OCI-LY7 (cell line): ENCODE measurements at places on chromosomes 3 and 15.
A peak's percentile ranks its signal among the peaks of the same experiment; 100 is the strongest.

GRCh38 chr15:86645925-86646500 lies 566.3 kb downstream of the AGBL1 start:
- DNase-seq = no peak

DNA sequence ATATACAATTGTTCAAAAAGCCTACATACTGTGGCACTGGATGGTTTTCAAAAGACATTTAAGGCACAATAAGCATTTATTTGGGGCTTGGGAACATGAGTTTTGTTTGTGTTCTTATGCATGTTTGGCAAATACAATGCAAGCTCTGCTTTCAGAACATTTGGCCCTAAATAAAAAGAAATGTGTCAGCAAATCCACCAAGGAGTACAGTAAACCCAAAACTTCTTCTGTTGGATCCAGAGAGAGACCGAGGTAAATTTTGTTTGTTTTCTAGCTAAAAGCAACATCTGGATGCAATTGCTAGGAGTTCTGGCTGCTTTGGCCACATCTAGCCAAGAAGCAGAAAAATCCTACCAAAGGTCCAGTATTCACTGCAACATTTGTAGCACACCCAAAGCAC lies 168.8 kb downstream of the DCLK3 start:
- no peak for DNase-seq

GRCh38 chr3:140917772-140918171 lies 23.9 kb upstream of the SLC25A36 start:
- DNase-seq = no peak

GRCh38 chr15:28952666-28953491 lies 67.1 kb downstream of the APBA2 start:
- no peak for DNase-seq

DNA sequence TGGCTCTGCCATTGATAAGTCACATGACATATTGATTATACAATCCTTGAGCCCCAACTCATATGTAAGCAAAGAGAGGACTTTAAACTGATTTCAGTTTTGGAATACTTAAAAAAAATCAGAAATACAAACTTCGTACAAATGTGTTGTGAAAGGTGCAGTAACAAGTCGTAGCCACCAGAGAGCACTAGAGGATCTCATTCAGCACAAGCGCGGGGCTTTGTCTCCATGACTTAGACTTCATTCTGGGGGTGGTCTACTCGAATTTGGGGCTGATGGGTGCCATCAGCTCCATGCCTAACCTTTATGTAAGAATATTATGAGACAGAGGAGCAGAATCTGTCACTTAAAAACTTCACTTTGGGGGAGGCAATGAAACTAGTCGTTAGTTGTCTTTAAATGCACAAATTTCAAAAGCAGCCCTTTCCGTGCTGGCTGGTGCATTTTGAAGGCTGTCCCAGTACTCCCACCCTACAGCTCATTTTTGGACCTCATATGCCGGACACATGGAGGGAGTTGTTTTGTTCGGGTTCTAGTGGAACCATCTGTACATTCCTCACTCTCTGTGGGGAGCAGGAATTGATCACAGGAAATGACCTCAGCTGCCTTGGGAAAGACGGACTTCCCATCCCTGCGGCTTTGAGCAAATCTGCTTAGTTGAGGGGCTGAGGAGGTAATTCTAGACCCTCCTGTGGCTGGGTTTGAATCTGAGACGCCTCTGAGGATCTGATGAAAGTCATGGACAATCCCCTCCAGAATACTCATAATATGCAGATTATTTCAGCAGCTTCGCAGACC lies 27.5 kb upstream of the MASP1 start:
- peak; percentile 69 for DNase-seq

GRCh38 chr3:61808526-61808925 lies 247.2 kb downstream of the PTPRG start:
- no peak for DNase-seq

- DNase-seq = no peak
Observed at GRCh38 chr3:169347597-169347996, 315.9 kb downstream of the MECOM start.

DNA sequence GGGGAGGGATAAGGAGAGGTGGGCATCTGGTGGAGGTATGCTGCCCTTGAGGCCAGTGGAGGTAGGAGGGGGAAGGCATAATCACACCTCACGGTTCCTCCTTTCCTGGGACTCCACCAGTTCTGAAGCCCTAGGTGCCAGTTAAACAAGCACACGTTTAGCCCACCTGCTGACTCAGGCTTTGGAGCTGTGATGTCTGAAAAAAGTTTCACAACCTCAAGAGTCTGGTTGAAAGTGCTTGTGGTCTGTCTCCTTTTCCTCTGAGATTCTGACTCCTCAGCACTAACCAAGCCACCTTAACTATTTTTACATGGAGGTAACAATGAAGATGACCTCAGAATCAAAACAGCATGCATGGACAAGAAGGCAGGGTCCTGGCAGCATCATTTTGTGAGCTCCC lies 23.0 kb downstream of the HPS3 start:
- no peak for DNase-seq

DNA sequence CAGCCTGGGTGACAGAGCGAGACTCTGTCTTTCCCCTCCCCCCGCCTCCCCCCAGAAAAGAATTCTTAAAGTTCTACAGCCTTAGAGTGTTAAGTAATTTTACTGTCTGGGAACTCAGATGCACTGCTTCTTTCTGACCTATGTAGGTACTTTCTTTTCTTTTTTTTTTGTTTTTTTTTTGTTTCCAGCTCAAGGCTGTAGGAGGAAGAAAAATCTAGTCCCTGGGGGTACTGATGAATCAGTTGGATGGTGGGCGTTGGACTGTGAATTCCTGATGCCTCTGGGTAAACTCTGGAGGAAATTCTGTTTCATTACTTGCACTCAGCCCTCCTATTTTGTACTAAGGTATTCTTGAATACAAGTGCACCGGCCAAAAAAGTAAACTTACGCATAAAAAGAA lies 10.8 kb downstream of the GHRL start:
- no peak for DNase-seq

- no peak for DNase-seq
Observed at GRCh38 chr3:29668233-29668632, 387.4 kb downstream of the RBMS3 start.

GRCh38 chr3:113769551-113769950 lies 22.7 kb downstream of the ATP6V1A start:
- DNase-seq = no peak

DNA sequence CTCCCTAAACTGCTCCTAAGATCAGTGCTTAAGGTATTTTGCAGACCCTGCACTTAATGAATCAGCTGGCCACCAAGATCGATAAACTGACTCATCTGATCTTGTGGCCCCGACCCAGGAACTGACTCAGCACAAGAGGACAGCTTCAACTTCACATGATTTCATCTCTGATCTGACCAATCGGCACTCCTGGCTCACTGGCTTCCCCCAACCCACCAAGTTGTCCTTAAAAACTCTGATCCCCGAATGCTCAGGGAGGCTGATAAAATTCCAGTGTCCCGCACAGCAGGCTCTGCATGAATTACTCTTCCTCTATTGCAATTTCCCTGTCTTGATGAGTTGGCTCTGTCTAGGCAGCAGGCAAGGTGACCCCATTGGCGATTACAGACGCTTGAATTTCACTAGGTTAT lies 13.5 kb downstream of the HTR3E start:
- no peak for DNase-seq

GRCh38 chr15:27826902-27827714 lies 272.0 kb downstream of the OCA2 start:
- DNase-seq = no peak

- no peak for DNase-seq
Observed at GRCh38 chr15:79724312-79724711, 172.5 kb downstream of the MTHFS start.

DNA sequence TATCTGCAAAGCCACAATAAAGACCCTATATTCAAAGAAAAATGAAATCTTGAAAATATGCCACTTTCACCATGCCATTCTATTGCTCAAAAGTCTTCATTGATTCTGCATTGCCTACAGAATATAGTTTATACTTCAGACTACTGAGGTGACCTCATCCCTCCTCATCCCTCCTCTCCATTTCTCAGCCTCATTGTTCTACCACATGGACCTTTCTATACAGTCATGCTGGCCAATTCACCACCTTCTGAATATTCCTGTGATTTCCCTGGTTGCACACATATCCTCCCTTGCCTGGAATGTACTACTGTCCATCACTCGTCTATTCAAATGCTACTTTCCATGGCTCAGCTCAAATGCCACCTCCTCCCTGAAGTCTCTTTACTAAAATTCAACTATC lies 3.5 kb upstream of the COL8A1 start:
- DNase-seq = no peak

GRCh38 chr3:130725746-130726145 lies 20.9 kb downstream of the PIK3R4 start:
- no peak for DNase-seq

GRCh38 chr3:128447561-128448013 lies 19.1 kb downstream of the DNAJB8 start:
- DNase-seq = no peak

- no peak for DNase-seq
Observed at GRCh38 chr15:75420698-75421097, 30.8 kb downstream of the SIN3A start.

GRCh38 chr15:57272771-57273357 lies 103.4 kb upstream of the CGNL1 start:
- no peak for DNase-seq

DNA sequence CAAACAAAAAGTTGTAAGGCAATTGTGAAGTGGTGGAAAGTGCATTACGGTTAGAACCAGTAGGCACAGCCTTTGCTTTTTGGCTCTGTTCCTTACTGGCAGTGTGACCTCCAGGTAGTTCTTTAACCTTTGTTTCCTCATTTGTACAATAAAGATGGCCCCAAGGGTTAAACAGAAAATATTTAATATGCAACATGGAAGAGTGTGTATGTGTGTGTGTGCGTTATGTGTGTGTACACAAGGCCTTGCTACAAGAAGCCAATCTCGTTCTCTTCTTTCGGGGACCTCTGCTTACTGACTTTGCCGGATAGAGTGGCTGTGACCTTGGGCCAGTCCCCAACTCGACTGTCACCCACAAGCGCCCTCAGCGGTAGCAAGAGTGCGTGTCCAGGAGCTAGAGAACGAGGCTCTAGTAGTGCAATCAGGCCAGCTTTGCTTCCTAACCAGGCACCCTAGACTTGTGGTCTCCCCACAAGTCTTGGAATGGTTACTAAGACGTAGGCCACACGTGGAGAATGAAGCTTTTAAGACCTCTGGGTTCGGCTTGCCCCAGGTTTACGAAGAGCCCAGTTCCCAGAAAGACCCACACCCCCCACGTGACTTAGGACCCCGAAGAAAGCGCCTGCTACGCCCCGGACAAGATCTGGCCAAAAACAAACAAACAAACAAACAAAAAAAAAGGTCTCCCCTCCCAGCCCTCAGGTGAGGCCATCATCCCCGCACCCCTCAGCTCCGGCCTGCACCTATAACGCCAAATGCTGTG lies 593 bp downstream of the CIAO2A start:
- DNase-seq = peak; percentile 79

DNA sequence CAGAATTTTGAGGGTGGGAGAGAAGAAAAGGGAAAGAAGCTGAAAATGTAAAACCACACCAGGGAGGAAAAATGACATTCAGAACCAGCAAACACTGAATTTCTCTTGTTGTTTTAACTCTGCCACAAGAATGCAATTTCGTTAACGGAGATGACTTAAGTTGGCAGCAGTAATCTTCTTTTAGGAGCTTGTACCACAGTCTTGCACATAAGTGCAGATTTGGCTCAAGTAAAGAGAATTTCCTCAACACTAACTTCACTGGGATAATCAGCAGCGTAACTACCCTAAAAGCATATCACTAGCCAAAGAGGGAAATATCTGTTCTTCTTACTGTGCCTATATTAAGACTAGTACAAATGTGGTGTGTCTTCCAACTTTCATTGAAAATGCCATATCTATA lies 15.5 kb downstream of the GREM1 start:
- no peak for DNase-seq

DNA sequence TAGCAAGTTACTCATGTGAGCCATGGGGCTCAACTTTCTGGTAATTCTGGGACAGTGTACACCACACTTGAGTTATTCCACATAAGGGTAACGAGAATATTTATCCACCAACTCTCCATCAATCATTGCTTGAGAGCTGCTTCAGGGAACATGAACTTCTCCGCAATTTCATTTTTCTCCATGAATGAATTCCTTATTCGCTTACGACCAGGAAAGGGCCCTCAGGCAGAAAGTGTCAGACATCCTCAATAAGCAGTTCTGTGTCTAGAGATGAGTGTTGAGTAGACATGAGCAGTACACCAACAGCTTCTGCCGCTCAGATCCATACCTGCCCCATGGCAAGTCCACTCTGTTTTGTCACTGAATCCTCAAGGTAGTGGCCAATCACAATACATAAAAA lies 24.8 kb upstream of the IQCF2 start:
- DNase-seq = no peak

- peak; percentile 66 for DNase-seq
Observed at GRCh38 chr3:68876112-68876713, 56.1 kb downstream of the TAFA4 start.

GRCh38 chr3:49806850-49807249 lies 3.8 kb downstream of the INKA1 start:
- DNase-seq = no peak

GRCh38 chr3:192915722-192916121 lies 1.9 kb downstream of the MB21D2 start:
- no peak for DNase-seq

GRCh38 chr15:49024840-49025239 lies 21.4 kb downstream of the SECISBP2L start:
- no peak for DNase-seq

DNA sequence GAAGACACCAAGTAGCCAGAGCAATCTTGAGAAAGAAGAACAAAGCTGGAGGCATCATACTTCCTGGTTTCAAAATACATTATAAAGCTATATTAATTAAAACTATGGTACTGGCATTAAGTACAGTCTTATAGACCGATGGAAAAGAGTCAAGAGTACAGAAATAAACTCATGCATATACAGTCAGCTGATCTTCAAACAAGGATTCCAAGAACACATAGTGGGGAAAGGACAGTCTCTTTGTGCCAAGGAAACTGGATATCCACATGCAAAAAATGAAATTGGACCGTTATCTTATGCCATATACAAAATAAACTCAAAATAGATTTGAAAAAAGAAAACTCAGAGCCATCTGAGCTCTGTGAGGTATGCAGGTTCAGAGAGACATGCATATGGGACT lies 57.4 kb downstream of the SERP1 start:
- DNase-seq = no peak

DNA sequence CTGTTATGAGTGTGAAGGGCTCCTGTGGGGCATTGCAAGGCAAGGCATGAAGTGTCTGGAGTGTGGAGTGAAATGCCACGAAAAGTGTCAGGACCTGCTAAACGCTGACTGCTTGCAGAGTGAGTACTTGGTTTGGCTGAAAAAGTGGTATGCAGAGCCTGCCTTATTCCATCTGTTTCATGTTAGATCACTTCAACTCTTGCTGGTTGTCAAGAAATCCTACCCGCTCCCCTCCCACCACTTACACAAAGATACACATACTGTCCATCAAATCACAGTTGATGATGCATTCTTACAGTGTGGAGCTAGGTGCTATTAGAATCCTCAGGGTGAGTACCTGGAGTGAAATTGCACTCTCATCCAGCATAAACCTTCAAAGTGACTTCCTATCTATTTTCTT lies 272.1 kb downstream of the UNC13C start:
- no peak for DNase-seq

DNA sequence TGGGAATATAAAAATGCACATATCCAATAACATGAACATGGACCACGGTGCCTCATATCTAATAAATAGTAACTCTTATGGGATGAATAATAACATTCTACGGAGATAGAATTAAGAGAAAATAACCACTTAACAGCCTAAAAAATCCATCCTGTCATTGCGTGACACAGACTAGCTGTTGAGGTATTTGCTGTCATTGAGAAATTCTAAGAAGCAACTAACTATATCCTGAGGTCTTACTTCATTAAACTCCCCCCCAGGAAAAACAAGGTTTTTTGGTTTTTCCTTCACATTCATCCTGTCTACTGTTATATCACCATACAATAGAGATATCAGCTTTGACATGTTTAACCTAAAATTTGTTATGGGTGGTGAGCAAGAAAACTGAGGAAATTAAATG lies 14.3 kb downstream of the CEP152 start:
- DNase-seq = no peak
